ENCODE measurements at places on chromosomes 13 and 19.

GRCh38 chr13:99257291-99257690 lies 888 bp downstream of the GPR18 start:
- DNase-seq, result no peak

DNA sequence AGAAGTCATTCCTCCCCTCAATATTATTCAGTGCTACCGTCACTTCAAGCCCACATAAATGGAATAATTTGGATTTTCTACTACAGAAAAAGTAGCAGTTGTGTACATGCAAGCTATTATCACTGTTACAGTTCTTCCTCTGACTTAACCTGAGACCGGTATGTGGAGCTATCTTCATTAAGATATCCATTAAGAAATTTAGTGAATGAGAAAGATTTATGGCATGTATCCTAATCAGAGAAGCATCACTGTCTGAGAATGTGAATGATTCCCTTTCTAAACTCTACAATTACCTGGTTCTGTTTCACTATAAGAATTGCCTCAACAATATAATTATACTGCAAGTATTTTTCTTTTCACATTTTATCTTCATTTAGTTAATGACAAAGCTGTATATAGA lies 278.7 kb downstream of the KLF5 start:
- DNase-seq, result no peak

- no peak for DNase-seq
Observed at GRCh38 chr19:34259367-34260095, 5.2 kb downstream of the GARRE1 start.

GRCh38 chr13:99845161-99845874 lies 126.2 kb downstream of the ZIC5 start:
- DNase-seq, result no peak

DNA sequence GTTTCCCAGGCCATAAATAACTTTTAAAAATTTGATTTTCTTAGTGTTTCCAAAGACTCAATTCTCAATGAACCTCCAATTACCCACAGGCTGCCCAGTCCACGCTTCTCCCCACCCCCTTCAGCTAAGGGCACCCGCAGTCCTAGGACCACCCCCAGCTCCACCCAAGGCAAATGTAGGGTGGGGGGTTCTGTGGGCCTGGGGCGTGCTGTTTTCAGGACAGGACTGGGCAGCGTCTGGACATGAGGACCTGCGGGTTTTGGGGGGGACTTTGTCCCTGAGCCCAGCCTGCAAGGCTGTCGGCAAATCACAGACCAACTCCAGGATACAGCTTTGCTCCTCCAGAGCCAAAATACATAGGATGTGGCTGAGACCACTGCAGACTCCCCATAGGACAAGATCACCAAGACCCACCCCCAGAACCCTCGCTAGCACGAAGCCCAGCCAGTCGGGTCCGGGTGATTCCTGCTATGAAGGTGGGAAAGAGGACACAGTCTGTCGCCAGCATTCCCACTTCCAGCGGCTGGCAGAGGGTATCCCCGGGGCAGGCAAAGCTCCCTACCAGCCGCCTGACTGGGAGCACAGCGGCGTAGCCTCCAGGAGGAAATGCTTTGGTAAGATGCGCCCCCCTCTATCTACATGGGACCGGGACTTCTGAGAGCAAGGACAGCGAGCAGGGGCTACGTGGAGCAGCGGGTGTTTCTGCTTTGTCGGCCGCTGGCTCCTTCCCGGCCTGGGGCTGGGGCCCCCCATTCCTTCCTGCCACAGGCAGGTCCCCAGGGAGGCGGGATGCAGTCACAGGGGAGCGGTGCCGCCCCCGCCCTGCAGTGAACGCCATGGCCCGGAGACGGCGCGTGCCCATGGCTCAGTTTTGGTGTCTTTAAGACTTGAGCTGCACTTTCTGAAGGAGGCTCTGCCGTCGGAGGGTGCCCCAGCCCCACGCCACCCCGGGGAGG lies 1.6 kb upstream of the TIMM13 start:
- DNase-seq, result no peak

DNA sequence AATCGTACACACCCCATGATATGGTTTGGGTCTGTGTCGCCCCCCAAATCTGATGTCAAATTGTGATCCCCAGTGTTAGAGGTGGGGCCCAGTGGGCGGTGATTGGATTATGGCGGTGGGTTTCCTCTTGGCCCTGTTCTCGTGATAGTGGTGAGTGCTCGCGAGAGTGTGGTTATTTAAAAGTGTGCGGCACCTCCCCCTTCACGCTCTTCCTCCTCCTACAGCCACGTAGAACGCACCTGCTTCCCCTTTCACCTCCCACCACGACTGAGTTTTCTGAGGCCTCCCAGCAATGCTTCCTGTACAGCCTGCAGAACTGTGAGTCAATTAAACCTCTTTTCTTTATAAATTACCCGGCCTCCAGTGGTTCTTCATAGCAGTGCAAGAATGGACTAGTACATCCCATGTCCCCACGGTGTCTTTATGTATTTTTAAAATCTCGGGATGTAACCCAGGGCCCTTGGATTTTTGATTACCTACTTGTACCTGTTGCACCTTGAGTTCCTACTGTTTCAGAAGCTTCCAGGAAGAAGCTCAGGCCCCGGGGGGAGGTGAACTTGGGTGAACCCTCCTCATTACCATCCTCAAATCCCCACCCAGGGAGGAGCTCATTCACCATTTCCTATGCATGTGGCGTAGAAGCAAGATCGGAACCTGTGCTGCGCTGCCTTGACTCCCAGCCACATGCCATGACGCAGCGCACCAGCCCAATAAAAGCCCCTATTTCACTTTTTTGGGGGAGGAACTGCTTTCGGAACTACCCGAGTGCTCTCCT lies 52.4 kb downstream of the TEX29 start:
- no peak for DNase-seq

GRCh38 chr13:99509479-99509878 lies 8.2 kb downstream of the TM9SF2 start:
- no peak for DNase-seq

GRCh38 chr13:74675972-74676371 lies 541.8 kb upstream of the KLF12 start:
- no peak for DNase-seq

- no peak for DNase-seq
Observed at GRCh38 chr13:45717349-45717748, 15.2 kb downstream of the CBY2 start.

- DNase-seq, result peak; percentile 39
Observed at GRCh38 chr19:39557811-39558623, 18.1 kb upstream of the EID2 start.

- DNase-seq, result no peak
Observed at GRCh38 chr19:57302727-57303401, 17.4 kb upstream of the ZNF543 start.

- no peak for DNase-seq
Observed at GRCh38 chr19:51508059-51508733, 6.6 kb upstream of the SIGLEC12 start.

GRCh38 chr19:11887234-11887610 lies 360 bp upstream of the ZNF69 start:
- DNase-seq, result no peak

DNA sequence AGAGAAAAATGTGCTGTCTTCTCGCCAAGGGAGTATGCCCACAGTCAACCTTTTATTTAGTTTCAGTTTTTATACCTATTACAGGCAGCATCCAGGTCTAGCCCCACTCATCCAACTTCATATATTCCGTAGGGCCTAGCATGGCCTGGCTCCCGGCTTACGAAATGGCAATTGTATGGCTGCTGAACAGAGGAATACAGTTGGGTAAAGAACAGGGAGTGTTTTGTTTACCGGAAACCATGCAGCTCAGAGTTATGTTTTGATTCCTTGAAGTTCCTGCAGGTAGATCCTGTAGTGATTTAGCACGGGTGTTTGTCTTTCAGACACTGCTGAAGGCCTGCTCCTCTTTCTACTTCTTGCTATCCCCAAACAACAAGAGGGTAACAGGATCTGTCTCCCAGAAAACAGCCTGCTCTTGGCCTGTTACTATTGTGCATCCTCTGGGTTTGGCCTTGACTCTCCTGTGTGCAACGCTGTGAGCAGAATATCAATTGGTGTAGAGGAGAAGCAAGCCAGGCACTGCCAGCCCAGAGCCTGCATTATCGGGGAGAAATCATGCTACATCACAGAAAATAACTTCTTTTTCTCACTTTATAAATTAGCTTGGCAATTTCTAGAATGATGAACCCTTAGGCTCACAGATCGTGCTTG lies 32.4 kb downstream of the OLFM4 start:
- no peak for DNase-seq

DNA sequence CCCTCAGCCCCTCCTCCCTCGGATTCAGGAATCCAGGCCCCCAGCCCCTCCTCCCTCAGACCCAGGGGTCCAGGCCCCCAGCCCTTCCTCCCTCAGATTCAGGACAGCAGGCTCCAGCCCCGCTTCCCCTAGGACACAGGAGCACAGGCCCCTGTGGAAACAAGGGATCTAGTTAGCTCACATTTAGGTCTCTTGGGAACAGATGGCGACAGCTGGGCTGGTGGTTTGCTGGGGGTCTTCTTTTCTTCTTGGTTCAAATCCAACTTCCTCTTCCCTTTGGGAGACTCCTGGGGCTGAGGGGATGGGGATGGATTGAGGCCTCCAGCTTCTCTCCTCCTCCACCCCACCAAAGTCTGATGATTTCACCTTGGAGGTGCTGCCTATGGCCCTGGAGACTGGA lies 19.6 kb downstream of the ZNF575 start:
- DNase-seq, result no peak

DNA sequence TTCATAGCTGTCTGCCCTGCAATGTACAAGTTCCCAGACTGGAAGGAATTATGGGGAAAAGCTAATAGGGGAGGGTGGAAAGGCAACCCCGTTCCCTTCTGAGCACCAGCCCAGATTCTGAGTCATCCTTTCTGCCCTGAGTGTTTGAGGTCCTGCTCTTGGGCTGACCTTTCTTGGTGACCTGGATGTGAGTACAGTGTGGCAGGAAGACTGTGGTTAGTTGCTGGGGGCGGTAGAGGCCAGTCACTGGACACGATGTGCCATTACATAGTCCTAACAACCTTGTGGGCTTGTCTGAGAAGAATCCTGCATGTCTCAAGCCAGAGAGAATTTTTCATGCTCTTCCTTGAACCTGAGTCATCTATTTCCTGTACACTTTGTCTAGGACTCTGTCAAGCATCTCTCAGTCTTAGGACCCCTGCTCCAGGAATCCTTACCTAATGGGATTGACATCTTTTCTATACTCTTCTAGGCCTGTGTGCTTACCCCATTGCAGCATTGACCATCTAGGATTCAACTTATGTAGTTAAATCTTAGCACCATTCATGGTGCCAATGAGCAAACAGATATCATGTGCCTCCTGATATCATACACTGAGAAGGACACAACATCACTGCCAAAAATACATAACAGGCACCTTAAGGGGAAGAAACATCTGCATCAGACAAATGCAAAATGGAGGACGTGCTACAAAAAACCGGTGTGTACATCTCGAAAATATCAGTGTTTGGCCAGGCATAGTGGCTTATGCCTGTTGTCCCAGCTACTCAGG lies 8.1 kb upstream of the ANGPTL4 start:
- DNase-seq, result no peak

- DNase-seq, result no peak
Observed at GRCh38 chr13:80382576-80382975, 41.6 kb upstream of the SPRY2 start.

- no peak for DNase-seq
Observed at GRCh38 chr13:98175823-98176222, 1.2 kb downstream of the RNF113B start.

DNA sequence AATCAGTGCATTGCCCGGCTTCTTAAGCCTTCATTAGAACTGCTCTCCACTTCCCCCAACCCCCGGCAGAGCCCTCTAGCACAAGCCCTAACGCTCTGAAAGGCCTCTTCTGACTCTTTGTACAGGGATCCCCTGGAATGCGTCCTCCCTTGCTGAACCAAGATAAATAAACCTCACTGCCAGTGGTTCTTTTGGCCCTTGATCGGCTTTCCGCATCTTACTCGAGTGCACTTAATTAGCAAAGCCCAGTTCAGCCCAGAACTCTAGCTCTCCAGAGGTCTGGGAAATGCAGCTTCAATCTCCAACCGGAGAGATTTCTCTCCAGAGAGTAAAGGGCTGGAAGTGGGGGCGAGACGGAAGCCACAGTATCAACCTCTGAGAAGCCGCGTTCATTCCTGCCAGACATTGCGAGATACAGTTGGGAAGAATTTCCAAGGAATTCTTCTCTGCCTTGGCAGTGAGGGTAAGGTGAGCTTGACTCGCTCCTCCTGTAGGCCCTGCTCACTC lies 8.7 kb upstream of the ZNF444 start:
- DNase-seq, result no peak

DNA sequence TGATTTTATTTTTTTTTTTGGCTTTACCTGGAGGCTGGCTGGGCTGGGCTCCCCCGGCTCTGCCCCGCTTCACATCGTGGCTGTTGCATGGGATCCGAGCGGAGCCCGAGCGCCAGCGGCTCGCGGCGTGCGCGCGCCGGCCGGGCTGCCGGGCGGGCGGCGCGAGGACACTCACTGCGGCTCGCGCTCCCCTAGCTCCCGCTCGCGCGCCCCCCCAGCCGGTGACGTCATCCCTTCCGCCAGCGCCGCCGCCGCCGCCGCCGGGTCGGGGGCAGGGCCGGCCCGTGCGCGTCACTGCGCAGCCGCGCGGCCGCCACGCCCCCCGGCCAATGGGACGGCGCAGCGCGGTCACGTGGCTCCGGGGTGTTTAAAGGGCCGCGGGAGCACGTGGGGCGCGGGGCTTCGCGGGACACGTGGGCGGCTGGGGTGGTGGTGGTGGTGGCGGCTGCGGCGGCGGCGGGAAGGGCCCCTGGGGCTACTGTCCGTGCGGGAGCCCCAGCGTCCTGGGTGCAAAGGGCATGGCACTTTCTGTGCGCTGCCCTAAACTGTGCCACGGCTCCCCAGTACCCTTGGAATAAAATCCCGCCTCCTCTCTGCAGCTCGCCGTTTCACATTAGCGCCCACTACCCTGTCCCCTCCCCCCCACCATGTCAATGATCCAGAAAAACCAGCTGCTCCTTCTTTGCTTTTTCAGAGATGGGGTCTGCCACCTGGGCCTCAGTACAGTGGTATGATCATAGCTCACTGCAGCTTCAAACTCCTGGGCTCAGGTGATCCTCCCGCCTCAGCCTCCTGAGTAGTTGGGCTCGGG lies at the start of gene PTPRS:
Gene PTPRS, minus strand, starts transcription at position 176 of the 811 bp plus-strand sequence. CDS start 54,672 bp downstream, outside the sequence.
- DNase-seq, result peak; percentile 40

DNA sequence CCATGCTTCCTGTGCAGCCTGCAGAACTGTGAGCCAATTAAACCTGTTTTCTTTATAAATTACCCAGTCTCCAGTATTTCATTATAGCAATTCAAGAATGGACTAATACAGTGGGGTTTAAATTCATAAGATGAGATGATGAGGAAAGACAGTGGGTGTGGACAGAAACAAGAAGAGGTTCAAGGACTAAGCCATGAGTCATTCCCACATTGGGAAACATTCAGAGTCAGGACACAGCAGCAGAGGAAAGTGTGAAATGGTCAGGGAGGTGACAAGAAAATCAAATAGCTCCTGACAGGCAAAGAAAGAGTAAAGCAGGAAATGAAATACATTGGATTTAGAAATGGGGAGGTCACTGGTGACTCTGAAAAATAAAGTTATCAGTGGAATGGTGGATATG lies 9.1 kb downstream of the ZNF841 start:
- DNase-seq, result no peak

All from central memory CD4-positive, alpha-beta T cell (primary cell).